ENCODE measurements at places on chromosomes 5 and 9.

DNA sequence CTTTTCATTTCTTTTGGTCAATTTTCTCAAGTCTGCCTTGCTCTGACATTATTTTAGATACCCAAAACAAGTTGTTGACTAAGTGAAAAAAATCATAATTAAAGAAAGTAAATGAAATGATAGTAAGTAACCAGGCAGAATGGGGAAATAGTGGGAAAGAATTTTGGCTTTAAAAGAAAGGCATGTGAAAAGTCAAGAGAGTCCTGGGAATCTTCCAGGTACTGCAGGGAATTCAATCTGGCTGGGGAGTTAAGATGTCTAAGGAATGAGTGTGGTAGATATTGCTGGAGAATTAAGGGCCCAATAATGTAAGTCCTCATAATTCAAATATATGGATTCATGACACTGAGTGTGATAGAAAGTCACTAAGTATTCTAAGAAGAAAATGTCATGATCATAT, 123.1 kb upstream of the PAPPA start:
- DNase-seq: no peak

DNA sequence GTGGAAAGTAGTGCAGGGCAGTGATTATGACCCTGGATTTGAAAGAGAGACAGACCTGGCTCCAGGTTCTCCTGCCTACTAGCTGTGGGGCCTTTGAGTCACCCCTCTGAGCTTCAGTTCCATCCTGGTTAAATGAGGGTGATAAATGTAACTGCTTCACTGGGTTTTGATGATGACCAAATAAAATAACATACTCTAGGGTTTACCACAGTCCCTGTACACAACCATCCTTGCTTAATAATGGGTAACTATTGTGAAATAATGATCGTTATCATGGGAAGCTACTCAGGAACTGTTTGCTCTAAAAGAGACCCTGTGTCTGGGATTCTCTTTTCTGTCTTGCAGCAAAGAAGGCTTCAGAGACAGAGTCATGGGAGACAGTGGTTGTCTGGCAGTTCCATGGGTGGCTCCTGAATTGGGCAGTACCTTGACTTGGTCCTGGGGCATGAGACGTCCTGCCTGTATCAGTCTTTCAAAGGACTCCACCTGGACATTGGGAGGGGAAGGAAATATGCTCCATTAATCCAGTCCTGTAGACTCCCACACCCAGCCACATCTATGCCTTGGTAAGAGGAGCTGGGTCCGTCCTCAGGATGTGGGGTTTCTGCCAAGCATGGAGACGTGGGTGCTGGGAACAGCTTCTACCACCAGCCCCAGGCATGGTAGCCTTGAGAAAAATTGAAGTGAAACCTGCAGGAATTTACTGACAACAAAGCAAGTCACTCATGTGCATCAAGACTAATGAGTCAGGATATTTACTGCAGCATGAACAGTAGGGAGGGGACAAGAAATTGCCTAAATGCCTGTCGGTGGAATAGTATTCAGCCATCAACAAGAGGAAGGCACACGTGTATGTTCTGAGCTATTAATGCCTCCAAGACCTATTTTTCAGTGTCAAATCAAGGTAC, 23.4 kb downstream of the AKNA start:
- DNase-seq: no peak

- DNase-seq: no peak
These were observed 120.7 kb upstream of the APC start for GRCh38 chr5:112616812-112617547.

- DNase-seq: no peak
These were observed 271.1 kb upstream of the RPS23 start for GRCh38 chr5:82549263-82549662.

GRCh38 chr9:19456996-19457692, 48.3 kb downstream of the ACER2 start:
- DNase-seq: no peak
